GM03348 (cell line): ENCODE measurements at places on chromosomes 7 and 10.

GRCh38 chr7:22488643-22489462 lies 11.1 kb downstream of the STEAP1B start:
- peak; percentile 82 for DNase-seq

DNA sequence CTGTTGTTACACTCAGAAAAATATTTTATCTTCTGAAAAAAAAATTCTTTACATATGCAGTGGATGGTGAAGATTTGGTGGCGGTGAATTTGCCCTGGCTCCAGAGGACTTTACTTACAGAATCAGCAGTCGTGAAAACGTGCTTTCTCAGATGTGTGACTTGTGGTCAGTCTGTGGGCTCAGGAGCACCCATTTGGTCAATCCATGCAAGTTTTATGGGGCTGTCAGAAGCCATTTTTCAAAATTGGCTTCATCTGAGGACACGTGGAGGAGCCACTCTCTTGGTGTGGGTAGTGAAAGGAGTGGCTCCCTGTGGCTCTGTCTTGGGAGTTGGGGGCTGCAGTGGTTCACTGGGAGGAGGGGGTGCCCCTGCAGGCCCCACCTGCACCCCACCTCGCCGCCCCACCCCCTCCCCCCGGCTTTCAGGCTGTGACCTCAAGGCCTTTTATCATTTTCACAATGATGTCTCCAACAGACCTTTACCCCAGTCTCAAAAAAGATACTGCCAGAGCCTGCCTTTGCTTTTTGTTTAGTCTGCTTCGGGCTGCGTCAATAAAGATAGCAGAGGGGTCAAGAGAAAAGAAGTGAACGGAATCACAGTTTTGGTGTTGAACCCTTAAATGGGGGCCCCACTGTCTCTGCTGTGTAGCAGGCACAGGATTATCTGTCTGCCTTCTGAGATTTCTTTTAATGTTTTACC lies 137.4 kb downstream of the MGMT start:
- DNase-seq, result no peak

GRCh38 chr7:156840134-156840533 lies 52.8 kb downstream of the LMBR1 start:
- no peak for DNase-seq

GRCh38 chr10:42380926-42381547 lies 257.3 kb downstream of the ZNF33B start:
- DNase-seq, result no peak

DNA sequence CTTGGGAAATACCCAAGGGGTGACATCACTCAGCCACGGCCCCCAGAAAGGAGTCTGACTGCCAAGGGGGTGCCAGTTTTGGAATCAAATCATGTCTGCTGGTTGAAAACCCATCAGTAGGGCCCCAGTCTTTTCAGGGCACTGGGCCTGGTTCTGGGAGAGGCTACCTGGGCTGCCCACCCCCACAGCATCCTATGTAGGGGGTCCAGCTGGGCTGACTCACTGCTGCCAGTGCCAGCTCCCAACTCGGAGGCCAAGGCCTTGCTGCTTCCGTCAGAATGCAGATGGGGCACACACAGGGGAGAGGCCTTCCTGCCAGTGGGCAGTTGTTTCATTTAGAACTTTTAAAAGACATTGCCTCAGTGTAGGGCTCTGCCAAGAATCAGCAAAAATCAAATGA lies 39.5 kb upstream of the DMBT1 start:
- no peak for DNase-seq

DNA sequence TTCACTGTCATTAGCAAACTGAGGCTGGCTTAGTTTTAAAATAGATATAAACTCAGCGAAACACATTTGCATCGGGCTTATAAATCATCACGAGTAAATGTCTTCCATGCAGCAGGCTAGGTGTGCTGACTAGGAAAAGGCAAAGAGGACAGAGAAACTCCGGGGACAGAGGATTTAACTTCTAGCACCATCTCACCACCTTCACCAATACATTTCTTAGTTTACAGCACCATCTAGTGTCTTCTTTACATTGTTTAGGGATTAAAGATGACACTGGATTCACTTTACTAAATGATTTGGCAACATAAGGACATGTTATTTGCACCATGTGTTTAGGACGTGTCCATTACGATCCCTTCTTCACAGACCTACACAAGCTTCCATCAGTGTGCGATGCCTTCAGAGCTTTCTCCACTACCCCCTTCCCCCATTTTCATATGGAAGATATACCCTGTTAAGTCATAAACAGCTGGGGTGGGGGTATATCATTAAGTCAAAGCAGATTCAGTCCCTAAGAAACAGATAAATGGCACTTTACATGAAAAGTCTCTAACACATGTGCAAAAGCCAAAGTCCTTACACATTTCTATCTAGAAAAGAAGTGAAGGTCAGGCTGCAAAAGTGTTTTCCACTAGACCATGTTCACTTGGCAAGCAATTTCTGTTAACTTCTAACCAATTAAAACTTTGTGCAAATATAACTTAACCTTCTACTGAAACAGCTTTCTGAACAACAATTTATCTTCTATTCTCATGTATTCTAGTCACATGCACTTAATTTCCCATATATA lies 103.3 kb downstream of the GRB10 start:
- DNase-seq, result peak; percentile 55

GRCh38 chr10:80275756-80276155 lies 13.7 kb downstream of the MAT1A start:
- no peak for DNase-seq

DNA sequence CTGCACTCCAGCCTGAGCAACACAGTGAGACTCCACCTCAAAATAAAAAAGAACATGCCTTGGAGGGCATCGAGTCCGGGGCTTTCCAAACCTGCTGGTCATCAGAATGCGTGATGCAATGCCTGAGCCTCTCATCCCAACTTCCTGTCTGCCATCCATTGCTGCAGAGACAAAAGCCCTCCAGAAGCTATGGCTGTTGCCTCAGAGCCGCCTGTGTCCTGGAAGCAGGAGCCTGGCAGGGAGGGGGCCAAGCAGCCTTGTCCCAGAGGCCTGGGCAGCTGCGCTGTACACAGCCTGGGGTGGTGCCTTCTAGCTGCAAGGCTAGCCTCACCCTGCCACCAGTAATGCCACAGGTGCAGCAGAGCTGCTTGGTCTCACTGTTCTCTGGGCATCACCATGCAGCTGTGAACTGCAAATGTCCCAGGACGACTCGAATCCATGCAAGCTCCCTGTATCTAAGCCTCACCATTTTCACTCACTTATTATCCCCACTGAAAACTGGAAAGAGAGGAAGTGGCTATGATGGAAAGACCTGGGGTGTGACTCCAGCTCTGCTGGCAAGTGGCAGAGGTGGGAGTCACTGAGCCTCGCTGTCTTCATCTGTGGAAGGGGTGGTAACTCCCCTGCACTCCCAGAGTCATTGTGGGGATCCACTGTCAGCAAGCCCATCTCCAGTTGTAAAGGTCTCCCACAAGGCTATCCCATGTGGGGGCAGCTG lies 7.0 kb downstream of the ALOX5 start:
- no peak for DNase-seq

- DNase-seq, result no peak
Observed at GRCh38 chr10:82027711-82028110, 152.7 kb downstream of the NRG3 start.

DNA sequence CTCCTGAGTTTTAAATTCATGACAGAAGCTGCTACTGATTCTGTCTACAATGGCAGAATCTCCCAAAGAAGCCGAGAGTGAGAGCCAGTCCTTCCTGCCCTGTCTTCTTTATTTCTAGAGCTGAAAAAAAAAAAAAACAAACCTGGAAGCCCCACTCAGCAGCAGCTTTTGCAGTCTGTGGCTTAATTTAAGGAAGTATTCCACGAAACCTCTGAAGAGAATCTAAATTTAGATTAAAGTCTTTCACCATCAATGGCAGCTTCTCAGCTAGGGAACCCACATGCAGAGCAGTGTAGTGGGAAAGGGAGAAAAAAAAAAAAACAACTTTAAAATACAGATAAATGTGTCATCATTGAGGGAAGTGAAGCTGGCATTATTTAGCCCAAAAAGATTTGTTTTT lies 23.4 kb downstream of the SMURF1 start:
- DNase-seq, result peak; percentile 51

GRCh38 chr10:30374353-30374752 lies 25.3 kb upstream of the MTPAP start:
- no peak for DNase-seq

DNA sequence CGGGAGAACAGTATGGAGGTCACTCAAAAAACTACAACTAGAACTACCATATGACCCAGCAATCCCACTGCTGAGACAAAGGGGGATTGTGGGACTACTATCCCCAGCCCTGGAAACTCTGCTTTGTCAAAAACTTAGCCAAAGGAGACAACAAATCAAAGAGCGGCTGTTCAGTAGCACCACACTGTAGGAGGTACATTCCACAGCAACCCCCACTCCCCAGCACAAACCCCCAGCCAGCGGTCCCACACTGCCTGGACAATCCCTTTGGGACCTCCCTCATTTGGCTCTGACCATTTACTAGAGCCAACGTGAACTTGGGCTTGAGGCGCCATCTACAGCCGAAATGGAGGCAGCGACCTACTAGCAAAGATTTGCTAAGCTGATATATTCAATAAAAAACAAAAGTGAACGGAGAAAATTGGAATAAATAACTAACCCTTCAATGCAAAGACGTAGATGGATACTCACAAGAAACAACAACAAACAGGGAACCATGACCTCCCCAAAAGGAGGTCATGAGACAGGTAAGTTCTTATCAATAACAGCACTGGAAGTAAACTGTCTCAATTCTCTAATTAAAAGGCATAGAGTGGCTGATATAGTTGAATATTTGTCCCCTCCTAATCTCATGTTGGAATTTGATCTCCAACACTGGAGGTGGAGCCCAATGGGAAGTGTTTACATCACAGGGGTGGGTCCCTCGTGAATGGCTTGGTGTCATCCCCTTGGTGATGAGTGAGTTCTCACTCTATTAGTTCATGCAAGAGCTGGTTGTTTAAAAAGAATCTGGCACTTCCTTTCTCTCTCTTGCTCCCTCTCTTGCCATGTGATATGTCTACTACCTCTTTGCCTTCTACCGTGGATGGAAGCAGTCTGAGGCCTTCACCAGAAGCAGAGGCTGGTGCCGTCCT lies 119.0 kb upstream of the KCNMA1 start:
- peak; percentile 79 for DNase-seq

DNA sequence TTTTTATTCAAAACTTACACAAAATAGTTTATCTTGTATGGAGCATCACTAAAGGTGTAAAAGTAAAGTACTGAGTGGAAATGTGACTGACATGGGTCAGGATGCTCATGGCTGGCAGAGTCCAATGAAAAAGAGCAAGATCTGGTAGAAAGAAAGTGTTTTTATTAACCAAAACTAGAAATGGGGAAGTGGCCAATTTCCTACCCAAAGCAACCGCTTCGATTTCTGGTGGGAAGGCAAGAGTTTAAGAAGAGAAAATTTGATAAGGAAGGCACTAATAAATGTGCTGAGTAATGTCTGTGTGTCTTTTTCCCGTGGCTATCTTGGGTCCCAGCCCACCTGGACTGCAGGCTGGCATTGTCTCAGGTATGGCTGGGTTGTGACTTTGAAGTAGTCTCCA lies 277.7 kb downstream of the ANKRD7 start:
- DNase-seq, result no peak

GRCh38 chr7:77202481-77202976 lies 2.9 kb upstream of the FGL2 start:
- no peak for DNase-seq

GRCh38 chr7:44145969-44146911 lies 5.1 kb upstream of the MYL7 start:
- DNase-seq, result peak; percentile 95

DNA sequence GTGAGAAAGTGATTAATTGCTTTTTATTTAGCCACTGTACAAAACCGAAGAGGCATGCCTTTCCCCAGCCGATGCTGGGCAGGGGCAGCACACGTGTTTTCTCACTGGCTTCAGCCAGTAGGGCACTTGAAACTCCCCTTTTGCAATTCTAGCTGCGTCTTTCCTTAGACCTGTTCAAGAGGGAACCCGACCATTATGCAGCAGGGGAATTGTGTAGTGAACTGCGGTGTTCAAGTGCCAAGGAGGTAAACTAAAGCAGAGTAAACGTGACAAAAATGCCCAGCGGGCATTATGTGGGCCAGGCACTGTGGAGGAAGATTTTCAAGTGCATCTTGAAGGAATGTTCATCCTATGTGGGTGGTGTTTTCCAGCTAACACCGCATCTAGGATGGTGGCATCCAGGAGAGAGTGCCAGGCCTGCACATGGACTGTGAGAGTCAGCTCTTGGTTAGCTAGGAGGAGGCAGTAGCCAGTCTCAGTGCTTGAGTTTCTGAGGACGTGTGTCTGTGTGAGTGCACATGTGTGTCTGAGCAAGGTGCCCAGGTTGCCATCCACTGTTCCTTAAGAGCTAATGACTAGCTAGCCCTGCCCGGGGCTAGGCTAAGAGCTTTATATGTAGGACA lies 3.3 kb downstream of the WIPF3 start:
- no peak for DNase-seq

- DNase-seq, result no peak
Observed at GRCh38 chr10:21715531-21716195, 181.6 kb downstream of the MLLT10 start.

DNA sequence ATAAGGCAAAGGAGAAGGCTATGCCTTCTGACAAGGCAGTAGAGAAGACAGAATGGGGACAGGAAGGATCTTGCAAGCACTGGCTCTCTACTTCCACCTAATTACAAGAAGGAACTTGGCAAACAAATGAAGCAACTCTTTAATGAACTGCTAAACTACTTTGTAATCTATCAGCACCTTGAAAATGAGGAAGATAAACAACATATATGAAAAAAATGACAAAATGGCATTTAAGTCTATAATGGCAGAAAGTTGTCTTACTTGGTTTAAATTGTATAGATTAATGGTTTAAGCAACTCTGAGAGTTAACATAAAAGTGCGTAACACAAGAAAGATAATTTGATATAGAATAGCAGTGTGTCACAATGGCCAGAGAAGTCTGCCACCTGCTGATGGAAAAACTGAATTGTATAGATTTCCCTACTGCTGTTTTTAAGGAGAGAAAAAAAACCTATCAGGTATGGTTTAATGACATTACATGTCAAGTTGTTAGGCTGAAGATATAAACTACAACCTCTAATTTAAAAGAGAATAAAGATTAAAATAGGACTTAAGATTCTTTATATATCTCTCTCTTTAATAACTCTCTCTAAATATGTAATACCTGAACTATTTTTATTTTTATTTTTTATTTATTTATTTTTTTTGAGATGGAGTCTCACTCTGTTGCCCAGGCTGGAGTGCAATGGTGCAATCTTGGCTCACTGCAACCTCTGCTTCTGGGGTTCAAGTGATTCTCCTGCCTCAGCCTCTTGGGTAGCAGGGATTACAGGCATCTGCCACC lies 11.8 kb downstream of the NT5C3A start:
- DNase-seq, result peak; percentile 48

- no peak for DNase-seq
Observed at GRCh38 chr10:33125522-33126517, 167.8 kb upstream of the ITGB1 start.

- no peak for DNase-seq
Observed at GRCh38 chr10:4482659-4483058, 343.3 kb upstream of the AKR1E2 start.

GRCh38 chr10:48448796-48449195 lies 142.3 kb downstream of the MAPK8 start:
- peak; percentile 80 for DNase-seq
